ENCODE measurements at places on chromosomes 7 and 10.

DNA sequence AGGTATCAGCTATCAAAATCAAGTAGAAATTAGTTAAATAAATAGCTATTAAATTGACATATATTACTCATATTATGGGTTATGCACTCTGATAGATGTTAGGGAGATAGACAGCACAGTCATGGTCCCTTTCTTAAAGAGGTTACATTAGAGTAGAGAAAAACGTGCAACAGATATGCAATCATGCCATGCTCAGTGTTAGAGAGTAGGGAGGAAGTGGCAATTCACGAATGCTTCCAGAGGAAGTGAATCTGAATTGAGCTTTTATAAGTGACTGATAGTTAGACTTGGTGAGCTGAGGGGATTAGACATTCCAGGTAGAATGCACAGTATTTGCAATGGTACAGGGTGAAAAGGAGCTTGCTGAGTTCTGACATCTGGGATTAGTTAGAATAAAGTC, 349.8 kb downstream of the NXPH1 start:
- DNase-seq = no peak

DNA sequence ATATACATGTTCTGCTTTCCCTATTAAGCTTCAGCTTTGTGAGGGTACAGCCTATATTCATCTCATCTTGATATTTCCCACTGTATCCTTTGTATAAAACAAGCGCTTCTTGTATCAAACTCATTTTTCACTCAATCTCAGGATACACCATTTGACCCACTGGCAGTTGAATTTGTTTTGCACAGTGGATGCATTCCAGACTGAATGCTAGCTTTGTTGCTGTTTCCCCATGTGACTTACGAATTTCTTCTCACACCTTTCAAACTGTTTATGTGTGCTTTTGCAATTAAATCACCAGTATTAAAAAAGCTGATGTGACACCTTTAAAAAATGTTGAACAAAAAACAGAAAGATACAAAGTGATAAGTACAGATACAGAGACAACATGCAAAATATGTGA, 180.9 kb downstream of the ZNF438 start:
- DNase-seq = no peak

DNA sequence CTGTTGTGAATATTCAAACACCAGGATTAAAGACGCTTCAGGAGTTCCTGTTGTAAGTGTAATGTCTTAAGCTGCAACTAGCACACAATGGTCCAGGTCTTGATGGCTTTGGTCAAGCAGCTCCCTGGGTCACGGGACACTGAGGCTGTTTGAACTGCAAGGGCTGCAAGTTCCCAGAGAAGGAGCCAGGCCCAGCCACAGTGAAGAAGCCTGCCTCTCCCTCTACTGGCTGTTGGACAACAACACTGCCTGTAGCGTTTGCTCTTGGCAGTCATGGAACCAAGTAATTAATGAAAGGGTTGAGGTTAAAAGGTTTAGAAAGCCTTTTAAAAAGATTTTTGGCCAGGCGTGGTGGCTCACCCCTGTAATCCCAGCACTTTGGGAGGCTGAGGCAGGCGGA, 31.9 kb upstream of the GUSB start:
- DNase-seq = no peak

DNA sequence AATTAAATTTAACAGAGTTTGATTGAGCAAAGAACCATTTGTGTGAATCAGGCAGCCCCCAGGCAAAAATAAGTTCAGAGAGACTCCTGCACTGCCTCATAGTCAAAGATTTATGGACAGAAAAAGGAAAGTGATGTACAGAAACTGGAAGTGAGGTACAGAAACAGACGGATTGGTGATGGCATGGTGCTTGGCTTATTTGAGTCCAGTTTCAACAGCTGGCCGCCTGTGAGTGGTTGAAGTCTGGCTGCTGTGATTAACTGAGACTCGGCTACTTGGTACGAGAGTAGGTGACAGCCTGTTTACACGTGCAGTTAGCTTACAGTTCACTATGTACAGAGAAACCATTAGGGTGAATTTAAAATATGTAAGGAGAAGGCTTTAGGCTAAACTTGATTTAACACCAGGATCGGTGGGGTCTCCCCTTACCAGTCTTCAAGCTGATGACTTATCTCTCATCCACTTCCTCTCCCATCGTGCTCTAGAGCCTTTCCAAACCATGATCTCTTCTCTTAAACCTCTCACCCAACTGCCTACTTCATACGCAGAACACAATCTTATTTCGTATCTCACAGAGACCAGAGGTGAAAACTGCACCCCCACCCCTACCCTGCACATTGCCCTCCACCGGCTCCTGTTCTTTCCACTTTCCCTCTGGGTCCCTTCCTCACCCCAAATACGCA, 5.0 kb upstream of the MSMB start:
- no peak for DNase-seq

DNA sequence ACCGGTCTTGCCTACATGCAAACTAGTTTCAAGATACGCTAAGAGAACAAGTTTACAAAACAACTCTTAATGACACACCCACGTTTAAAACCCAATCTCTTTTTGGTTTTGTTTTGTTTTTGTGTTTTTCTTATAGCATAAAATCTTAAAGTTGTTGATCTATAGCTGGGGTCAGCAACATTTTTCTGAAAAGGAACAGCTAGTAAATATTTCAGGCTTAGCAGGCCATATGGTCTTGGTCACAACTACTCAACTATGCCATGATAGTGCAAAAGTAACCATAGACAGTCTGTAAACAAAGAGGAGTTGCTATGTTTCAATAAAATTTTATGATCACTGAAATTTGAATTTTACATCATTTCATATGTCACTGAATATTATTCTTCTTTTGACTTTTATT, 327.4 kb downstream of the AGMO start:
- no peak for DNase-seq

DNA sequence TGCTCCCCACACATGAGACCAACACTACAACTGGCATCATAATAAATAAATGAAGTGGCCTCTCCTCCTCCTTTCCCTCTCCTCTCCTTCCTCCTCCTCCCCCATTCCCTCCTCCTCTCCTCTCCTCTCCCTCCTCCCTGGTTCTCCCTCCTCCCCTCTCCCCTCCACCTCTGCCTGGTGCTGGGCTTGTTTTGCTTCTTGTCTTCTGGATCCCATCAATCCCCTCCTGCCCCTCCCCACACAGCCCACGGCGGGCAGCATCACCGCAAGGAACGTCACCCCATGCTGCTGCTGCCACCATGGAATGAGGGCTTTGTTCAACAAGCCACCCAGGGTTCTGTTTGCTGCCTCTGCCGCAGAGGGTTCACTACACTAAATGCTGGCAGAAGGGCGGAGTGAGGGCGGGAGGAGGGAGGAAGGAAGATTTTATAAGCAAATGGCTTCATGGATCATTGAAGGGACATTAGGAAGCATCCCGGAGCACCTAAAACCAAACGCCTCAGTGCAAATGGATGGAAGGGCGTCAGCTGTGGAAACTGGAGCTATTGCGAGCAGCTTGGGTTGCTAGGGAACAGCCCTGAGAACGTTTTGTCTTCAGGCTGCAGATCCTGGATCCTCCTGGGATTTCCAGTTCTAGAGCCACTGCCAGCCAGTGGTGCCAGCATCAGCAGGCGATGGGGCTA, 379.7 kb upstream of the ZMIZ1 start:
- DNase-seq = no peak

- no peak for DNase-seq
These were observed 25.4 kb upstream of the ANK3 start for GRCh38 chr10:60414877-60415585.

- no peak for DNase-seq
These were observed 874 bp upstream of the RBP3 start for GRCh38 chr10:47347303-47347675.

DNA sequence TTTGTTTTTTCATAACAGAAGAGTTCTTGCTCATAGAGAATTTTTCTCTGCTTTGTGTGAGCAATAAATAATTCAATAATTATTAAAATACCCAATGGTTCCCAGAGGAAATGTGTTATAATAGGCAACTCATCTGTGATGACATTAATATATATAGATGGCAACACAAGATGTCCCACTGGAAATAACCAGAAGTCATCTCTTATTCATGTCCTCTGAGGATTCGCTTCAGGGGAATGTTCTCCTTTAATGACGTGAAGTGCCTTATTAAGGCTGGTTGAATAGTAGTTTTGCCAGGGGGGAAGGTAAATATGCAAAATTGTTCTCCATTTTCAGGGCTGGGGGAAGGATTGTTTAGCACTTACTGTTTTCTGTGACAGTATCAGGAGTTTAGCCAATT, 3.1 kb downstream of the SLC39A12 start:
- DNase-seq = no peak

DNA sequence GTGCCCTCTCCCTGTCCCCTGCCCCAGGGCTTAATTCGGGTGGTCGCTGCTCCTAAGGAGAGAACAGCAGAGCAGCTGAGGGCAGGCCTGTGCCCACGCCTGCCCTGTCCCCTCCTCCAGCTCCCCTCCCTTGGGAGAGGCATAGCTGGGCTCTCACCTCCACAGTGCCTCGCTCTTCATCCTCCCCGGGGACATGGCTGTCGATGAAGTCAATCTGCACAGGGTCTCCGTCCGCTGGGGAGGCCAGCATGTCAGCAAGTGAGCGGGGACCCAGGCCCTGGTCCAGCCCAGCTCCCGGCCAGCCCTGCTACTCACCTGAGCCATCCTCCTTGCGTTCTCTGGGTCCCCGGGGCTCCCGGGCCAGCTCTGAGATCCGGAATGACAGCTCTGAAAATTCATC, 3.8 kb upstream of the SAP25 start:
- no peak for DNase-seq

DNA sequence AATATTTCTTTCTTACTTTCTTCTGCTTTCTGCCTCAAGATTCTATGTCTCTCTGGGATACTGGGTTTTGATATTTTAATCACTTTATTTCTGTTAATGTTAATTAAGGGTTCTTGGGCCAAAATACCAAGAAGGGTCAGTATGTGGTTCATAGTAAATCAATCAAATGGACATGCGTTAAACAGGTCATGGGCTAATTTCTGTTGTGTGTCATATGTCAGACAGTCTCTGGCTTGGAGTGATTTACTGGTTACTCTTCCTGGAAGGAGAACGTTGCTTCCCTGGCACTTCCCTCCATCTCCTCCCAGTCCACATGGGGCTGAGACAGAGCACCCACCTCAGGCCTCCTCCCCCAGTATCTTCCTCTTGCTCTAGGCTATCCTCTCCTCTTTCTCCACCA, 489.1 kb downstream of the SUGCT start:
- DNase-seq = no peak

- DNase-seq = no peak
These were observed 793 bp downstream of the FOXL3 start for GRCh38 chr7:290554-291372.

- no peak for DNase-seq
These were observed 70.4 kb upstream of the ITPRID1 start for GRCh38 chr7:31443457-31443856.

GRCh38 chr7:151374139-151374538, 32.5 kb downstream of the NUB1 start:
- no peak for DNase-seq

- no peak for DNase-seq
These were observed 5.7 kb downstream of the KAZALD1 start for GRCh38 chr10:101067356-101068083.

DNA sequence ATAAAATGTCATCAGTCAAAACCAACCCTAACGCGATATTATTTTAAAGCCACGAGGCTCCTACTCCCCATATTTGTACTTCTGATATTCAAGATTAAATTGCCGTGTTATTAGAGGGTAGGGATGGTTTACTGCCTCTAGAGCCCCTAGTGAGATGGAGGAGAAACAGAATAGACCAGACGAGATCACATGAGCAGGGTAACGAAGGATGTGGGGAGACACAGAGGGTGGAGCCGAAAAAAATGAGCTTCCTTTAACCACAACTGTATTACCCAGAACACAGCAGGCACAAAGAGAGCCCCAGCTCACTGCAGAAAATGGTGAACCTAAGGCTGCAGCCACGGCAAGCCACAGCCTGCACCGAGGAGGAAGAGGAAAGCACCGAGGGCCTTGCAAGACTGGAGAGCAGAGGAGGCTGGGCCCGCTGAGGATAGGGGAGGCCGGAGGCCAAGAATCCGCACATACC, 14.3 kb downstream of the ZC3HAV1 start:
- DNase-seq = no peak

GRCh38 chr10:132355754-132356153, 23.8 kb downstream of the LRRC27 start:
- DNase-seq = no peak

GRCh38 chr7:129245533-129245932, 20.7 kb downstream of the AHCYL2 start:
- DNase-seq = no peak

- no peak for DNase-seq
These were observed 286.2 kb downstream of the HTR7 start for GRCh38 chr10:90571481-90572258.

GRCh38 chr7:22138106-22138505, 192.4 kb upstream of the CDCA7L start:
- DNase-seq = no peak

DNA sequence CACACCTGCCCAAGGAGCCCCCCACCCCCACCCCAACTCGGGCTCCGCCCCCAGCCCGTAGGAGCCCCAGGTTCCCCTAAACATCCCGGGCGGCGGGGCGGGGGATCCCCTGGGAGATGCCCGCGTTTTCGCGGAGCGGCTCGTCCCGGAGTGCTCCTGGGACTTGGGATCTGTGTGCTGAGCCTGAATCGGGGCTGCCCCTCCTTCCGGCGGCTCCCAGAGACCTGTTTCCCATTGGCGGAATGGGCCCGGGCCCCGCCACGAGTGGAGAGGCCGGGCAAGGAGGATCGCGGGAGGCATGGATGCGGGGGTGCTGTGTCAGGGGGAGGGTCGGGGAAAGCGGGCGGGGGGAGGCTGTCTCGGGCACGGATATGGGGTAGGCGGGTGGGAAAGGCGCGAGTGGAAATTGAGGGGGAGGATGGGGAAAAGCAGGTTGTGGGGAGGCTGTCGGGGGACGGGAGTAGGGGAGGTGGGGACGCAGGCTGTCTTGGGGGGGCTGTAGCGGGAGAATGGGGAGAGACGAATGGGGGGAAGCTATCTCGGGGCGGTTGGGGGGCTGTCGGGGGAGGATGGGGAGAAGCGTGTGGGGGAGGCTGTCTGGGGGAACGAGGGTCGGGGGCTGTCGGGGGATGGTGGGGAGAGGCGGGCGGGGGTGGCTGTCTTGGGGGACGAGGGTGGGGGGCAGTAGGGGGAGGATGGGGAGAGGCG, 572 bp upstream of the BHLHA15 start:
- DNase-seq = no peak

DNA sequence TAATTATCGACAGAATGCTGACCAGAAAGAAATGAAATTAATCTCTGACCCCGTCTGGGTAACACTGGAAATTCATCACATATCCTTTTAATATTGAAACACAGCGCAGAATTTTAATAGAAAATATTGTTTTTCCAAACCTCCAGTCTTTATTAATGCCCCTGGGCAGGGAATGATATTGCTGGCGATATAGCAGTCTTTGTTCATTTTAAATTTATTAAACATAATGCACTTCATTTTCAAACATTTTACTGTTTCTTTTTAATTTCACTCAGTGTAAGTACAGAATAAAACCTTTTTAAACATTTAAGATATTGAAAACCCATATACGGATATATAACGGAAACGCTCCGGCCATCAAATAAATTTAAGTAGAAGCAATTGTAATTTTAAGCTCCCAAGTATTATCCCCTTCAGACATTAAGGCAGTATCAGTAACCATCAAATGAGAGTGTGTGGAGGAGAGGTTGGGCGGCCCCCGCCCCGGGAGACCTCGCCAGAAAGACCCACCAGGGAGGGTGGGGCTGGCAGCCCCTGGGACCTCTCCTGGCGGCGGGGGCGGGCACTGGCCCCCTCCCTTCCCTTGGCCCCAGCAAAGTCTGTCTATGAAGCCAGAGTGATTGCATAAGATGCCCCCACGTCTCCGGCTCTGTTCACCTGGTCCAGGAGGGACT, 10.8 kb downstream of the UNCX start:
- no peak for DNase-seq

GRCh38 chr10:98664329-98665042, 217.8 kb upstream of the HPS1 start:
- no peak for DNase-seq

GRCh38 chr7:25391295-25391861, 163.1 kb upstream of the NPVF start:
- DNase-seq = no peak
